ENCODE measurements at places on chromosomes 7 and 10.

DNA sequence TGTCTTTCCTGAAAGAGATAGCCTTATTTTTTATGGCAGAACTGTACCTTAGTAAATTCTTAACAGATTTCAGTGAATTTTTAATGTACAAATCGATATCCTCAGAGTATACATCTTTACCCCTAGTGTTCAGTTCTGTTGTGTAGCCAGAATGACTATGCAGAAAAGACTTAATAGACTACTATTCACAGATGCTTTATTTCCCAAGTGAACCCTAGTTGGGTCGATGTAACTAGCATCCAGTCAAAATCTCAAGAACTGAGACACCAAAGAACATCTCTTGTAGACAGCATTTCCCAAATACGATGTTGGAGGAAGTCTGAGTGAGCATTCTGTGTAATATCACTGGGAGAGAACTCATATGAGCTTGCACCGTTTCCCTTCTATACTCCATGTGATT is 1.5 kb downstream of the AKR1C3 start:
- no peak for DNase-seq

- no peak for DNase-seq
Observed at GRCh38 chr7:38909870-38910269, 879 bp upstream of the VPS41 start.

- DNase-seq: no peak
Observed at GRCh38 chr10:50347394-50347802, 96.1 kb upstream of the ASAH2 start.

GRCh38 chr7:94195201-94195600 is 191.0 kb upstream of the BET1 start:
- no peak for DNase-seq

DNA sequence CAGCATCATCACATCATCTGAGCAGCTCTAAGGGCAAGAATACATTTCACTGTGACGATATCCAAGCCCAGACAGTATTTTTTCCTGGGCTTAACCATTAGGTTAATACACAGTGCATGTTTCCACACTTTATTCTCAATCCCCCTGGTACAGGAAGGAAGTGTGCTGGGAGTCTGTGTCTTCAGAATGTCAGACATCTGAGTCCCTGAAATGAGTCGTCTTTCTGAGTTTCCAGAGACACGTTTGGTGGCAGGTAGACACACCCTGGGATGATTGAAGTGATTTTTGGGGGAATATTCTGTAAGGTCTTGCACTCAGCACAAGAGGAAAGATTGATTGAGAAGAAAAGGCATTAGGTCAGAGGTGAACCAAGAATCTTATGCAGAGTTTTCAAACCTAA is 13.1 kb upstream of the SHH start:
- no peak for DNase-seq

DNA sequence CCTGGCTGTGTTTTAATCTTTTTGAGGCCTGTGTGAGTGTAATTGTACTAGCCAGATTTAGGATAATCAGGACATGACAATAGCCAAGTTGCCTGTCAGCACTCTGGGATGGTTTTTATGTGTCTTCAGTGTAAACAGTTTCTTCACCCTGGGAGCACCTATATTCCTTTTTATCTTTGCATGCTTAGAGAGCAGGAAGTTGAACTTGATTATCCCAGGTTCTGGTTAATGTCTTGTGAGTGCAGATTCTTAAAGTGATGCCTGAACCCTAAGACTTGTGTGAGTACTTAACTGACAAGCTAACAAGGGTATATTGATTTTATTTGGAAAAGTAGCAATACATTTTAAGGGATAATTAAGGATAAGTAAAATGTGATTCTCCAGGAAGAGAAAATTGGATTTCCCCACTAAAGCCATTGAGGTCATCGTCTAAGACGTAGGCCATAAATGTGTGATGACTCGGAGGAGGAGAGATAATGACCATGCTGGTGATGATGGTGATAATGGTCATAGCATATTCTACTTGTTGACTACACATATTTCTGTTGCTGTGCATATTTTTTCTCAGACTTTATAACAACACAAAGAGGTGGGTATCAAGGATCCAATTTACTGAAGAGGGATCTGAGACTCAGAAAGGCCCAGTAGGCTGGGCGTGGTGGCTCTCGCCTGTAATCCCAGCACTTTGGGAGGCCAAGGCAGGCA is 234.7 kb downstream of the CAMK1D start:
- no peak for DNase-seq

- DNase-seq: no peak
Observed at GRCh38 chr7:6096581-6096980, 65.4 kb downstream of the ANKRD61 start.

DNA sequence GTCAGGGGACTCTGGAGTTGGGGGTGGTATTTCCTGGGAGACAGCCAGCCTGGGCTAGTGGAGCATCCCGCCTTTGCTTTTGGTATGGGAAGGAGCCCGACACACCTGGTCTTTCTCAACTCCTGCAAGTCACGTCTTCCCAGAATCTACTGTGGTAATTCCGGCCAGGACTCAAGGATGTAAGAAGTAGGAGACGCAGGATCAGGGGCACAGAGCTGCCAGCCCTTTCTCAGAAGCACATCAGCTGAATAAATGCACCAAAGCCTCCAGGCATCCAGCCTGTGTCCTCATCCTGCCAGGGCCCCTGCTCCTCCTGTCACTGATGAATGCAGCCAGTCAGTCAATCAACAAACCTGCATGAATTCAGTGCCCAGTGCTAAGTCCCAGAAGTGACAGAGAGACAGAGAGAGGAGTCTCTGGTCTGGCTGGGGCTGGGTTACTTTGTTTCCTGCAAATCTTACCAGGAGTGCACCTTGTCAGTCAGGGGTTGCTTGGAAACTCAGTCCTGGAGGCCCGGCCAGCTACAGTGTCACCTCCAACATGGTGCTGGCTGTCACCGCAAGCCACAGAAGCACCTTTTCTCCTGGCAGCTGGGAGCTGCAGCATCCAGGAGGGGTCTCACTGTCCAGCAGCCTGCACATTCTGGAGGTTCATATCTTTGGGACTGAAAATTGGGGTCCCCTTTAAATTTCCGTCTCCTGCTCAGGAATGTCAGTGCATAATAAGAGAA is 101.8 kb downstream of the PTPRE start:
- DNase-seq: no peak

DNA sequence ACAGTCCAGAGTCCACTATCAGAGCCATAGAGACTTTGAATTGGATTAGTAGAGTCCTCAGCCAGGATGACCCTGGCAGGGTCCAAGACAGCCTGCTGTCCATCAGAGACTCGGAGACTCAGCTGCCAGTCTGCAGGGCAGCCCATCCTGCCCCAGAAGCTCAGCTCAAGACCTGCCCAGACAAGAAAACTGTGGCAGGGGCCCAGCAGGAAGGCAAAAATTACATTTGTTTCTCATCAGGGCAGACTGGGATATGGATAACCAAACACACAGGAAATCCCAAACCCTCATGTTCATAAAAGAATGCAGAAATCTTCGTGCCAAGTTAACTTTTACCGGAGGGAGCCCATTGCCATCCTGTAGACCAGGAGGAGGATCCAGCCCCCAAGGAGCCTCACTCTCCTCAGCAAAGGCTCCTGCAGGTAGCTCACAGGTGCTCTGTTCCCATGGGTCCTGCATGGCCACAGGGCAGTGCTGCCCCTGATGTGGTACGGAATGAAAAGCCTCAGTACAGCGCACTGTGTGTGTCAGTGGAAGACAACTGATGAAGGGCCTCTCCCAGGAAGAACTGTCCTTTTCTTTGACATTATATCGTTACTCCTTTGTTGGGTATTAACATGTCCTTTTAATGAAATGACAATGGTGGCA is 222.2 kb downstream of the KCNMA1 start:
- DNase-seq: no peak

GRCh38 chr7:6251653-6252052 is 20.8 kb downstream of the CYTH3 start:
- no peak for DNase-seq

GRCh38 chr10:8092428-8092827 is 37.9 kb downstream of the GATA3 start:
- DNase-seq: no peak

DNA sequence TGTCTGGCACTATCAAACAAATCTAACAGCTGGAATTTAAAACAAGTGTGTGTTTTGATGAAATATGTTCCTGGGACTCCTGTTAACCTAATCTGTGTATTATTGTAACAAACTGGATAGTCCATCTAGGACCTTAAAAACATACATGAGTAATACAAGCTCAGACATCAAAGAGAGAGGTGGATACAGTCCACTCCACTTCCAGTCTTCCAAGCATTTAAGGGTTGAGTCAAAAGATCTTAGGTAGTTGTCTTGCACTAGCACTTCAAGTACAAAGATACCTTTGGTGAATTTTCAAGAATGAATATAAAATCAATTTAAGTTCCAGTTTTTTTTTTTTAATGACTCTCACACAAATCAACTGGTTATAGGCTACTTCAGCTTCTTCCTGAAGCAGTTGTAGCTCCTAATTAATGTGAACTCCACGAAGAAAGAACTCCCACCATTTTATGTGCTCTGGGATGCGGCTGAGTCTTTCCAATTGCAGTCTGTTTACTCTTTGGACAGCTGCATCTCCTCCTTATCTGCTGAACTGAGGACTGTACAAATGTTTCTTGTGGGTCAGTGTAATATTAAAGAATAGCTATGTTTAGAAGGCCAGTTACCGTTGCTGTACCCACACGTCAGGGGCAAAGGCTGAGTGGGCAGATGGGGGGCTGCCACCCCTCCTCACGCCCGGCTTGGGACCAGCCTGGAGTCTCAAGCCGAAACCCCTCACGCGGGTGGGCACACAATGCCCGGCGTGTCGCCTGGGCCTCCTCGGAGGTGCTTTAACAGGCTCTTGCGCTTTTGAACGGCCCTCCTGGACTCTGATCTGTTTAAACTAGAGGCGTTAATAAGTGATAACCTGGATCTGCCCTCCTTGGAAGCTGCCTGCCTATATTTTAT is 2.9 kb upstream of the IGF2BP3 start:
- DNase-seq: no peak

GRCh38 chr7:157678501-157678900 is 341.7 kb downstream of the DNAJB6 start:
- DNase-seq: no peak

DNA sequence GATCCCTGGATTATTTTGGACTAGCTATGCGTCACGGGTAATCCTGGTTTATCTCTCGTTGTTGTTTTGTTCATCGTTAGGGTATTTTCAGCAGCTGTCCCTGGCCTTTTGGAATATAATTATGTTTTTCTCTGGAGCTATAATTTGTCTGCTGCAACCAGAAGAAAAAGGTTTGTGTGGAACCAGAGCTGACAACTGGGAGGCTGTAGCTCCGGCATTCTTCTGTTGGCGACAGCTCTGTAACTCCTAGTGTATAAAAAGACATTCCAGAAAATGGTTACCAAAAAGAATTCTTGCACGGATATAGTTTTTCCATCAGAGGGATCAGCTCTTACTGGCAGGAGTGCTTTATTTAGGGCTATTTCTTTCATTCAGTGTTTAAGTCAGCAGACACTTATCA is 130.9 kb upstream of the PRR15 start:
- no peak for DNase-seq
